ENCODE measurements at places on chromosomes 1 and 21.

DNA sequence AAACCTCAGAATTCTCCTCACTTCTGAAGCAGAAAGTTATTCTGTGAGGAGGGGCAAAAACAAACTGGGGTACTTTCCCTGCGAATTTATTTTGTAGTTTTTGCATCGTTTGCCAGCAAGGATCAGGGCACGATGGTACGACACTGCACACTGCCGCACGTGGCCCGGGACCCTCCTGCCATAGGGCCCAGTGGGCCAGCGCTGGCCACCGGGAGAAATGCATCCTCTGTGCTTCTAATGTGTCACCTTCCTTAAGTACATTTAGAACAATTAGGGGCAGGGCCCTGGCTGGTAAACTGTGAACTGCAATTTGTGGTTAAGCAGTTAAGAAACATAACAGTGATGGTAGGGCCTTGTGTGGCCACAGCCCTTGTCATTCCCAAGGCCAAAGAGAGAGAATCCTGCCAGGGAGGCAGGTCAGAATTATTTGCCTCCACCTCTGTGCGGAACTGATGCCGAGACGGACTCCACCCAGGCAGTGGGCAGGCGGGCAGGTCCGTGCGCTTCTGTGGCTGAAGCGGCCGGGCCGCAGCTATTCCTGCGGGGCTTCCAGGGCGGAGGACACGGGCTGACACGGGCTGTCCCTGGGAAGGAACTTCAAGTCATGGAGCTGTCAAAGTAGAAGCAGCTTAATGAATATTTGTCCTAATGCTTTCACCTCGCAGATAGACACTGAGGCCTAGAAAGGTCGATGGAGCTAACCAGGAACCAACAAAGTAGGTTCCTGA lies 12.5 kb downstream of the GPR137B start:
- DNase-seq = no peak

DNA sequence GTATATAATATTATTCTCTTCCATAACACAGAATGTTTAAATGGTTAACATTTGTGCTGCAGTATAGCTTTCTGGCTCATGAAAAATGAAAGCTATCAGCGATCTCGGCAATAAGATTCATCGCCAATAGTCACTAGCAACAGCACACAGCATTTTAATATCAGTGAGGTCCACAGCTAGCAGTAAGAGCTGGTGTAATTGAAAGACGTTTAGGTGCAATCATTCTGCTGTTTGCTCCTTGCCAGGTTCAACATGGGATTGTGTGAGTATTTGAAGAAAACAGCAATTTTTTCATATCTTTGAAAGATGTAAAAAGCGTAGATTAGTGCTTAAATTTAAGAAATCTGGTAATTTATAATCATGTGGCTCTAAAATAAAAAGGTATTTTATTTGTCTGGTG lies 20.1 kb downstream of the PRKACB start:
- DNase-seq = no peak

- DNase-seq = no peak
Measured at GRCh38 chr1:62905309-62905708, 121.4 kb downstream of the ATG4C start.

DNA sequence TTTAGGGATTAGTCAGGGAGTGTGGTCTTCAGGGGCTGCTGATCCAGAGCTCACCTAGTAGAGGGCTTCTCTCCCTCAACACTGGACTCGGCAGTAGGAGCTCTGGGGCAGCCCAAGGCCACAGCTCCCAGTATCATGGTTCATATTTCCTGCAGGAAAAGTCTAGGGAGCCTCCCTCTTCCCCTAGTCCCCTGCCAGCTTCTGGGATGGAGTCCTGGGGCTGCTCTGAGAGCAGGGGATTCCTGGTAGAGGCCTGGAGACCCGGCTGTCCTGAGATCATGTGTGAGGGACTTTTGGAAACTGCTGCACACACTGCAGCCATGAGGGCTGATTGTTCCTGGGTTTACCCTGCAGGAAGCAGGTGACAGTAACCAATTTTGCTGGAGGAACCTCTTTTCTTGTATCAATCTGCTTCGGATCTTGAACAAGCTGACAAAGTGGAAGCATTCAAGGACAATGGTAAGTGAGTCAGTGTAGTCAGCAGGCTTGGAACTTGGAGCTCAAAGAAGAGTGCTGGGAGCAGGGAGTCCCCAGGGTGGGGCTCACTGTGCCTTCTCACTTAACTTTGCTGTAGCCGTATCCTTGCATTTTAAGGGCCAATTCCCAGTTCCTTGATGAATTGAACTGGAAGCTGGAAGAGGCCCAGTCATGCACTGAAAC lies 16.3 kb downstream of the STRIP1 start:
- no peak for DNase-seq

GRCh38 chr1:35434703-35435102 lies 122.5 kb downstream of the KIAA0319L start:
- DNase-seq = no peak

GRCh38 chr1:19086176-19086875 lies 123.7 kb downstream of the UBR4 start:
- no peak for DNase-seq

GRCh38 chr1:224554620-224555259 lies 61.4 kb upstream of the CNIH3 start:
- DNase-seq = no peak

DNA sequence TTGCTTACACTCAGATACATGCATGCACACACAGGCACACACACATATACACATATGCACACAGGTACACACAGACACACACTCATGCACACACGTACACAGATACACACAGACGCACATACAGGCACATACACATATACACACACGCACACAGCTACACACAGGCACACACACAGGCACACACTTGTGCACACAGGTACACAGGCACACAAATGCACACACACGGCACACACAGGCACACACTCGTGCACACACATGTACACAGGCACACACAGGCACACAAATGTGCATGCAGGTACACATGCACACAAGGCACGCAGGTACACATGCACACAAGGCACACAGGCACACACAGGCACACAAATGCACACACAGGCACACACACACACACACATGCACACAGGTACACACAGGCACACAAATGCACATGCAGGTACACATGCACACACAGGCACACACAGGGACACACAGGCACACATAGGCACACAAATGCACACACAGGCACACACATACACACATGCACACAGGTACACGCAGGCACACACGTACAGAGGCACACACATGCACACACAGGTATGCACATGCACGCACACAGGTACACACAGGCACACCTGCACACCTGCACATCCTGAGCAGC lies 110.0 kb downstream of the WDR4 start:
- no peak for DNase-seq

GRCh38 chr1:178341261-178341956 lies 155.4 kb downstream of the CLEC20A start:
- no peak for DNase-seq

GRCh38 chr1:163161337-163161736 lies 41.4 kb downstream of the RGS5 start:
- no peak for DNase-seq

- DNase-seq = no peak
Measured at GRCh38 chr1:167202049-167202448, 18.6 kb upstream of the POU2F1 start.

- no peak for DNase-seq
Measured at GRCh38 chr1:234102583-234102982, 198.1 kb downstream of the SLC35F3 start.

DNA sequence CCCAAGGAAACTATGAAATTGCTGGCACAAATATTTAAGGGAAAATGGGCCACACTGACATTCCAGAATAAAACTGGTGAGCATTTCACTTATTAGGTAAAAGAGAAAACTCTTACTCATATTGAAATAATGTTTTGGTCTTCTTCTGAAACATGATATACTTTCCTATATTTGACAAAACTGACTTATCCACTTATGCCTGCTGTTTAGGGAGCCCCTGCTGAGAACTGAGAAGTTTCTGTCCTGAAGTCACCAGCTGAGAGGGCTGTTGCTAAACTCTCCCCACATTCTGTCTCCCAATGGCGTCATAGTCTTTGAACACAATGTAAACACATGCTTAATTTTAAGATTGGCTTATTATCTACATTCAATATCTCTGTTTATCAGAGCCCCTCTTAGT lies 46.8 kb upstream of the ZC3H11B start:
- DNase-seq = no peak

DNA sequence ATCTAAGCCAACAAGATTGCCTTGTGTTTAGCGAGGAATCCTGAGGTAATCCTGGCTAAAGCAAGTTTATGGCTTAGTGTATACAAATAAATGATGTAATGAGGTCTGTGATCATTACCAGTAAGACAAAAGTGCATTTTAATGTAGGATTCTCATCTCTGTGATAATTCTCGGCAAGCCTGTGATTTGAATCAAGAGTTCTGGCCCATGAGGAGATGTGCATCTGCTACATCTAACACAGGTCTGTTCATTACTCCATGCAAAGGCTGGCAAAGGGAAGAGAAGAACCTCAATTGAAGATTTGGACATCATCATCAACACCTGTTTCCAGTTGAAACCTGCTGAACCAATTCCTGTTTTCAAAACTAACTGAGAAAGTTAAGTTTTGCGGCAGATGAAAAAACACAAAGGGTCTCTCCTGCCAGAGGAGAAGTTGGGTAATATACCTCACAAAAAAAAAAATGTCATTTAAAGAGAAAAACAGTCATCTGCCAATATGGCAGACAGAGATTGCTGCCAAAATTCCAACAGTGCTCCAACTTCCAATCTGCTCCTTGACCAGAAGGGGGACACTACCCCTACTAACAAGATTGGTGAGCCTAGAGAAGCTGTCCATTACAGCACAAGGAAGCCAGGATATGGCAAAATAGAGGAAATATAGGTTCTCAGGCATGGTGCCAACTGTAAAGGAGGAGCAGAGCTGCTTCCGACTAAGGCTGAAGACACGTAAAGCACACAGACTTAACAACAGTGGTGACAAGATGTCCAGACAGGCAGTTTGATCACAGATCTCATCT lies 453.7 kb downstream of the TTLL7 start:
- no peak for DNase-seq

GRCh38 chr1:205536759-205537361 lies 32.4 kb downstream of the CDK18 start:
- no peak for DNase-seq

DNA sequence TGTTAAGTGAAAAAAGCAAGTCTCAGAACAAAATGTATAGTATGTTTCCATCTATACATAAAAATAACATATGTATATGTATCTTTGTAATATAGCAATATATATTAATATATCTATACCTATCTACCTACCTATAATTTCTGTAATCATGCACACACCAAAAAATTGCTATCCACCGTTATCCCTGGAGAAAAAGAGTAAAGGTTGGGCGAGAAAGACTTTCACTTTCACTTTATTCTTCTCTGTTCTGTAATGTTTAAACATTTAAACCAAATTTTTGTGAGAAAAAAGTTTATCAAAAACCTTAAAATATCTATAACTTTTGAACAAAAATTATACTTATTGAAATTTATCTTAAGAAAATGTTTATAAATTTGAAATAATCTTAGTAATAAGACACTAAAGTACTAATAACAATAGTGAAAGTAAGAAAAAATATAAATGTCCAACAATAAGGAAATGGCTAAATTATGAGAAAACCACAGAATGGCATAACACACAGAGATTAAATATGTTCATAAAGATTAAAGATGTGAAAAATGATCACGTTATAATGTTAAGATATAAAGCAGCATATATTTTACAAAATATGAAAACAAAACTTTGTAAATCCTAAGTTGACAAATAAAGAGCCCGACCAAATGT lies 74.0 kb upstream of the LRRC53 start:
- no peak for DNase-seq

GRCh38 chr1:239997515-239998311 lies 94.0 kb upstream of the FMN2 start:
- no peak for DNase-seq

DNA sequence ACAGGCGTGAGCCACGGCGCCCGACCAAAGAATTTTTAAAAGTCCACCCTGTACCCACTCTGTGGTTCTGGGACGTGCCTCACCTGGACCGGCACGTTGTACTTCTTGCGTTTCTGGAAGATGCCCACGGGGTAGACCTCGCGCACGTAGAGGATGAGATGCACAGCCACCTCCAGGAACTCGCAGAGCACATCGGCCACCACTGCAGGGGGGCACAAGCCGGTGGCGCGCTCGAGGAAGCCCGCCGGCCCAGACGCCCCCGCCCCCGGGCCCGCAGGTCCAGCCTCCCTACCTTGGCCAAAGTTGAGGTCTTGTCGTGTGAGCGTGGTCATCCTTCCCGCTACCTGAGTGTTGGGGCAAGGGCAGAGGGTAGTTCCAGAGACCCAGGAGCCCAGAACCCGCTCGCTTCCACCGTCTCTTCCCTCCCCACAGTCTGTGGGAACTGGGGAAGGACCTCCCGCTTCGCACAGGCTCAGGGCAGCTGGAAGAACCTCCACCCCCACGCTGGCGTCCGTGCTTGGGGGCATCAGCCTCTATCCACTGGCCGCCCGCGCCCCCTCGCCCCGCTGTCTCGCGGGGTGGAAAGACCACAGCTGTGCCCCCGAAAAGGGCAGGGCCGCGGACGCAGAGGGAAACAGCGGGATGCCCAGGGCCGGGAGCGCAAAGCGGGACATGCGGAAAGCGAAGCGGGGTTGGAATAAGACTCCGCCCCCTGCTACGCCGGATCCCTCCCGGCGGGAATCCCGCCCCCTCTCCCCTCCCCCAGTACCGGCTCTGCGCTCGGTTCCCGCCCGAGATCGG lies 478 bp downstream of the MAD2L2 start:
- no peak for DNase-seq

DNA sequence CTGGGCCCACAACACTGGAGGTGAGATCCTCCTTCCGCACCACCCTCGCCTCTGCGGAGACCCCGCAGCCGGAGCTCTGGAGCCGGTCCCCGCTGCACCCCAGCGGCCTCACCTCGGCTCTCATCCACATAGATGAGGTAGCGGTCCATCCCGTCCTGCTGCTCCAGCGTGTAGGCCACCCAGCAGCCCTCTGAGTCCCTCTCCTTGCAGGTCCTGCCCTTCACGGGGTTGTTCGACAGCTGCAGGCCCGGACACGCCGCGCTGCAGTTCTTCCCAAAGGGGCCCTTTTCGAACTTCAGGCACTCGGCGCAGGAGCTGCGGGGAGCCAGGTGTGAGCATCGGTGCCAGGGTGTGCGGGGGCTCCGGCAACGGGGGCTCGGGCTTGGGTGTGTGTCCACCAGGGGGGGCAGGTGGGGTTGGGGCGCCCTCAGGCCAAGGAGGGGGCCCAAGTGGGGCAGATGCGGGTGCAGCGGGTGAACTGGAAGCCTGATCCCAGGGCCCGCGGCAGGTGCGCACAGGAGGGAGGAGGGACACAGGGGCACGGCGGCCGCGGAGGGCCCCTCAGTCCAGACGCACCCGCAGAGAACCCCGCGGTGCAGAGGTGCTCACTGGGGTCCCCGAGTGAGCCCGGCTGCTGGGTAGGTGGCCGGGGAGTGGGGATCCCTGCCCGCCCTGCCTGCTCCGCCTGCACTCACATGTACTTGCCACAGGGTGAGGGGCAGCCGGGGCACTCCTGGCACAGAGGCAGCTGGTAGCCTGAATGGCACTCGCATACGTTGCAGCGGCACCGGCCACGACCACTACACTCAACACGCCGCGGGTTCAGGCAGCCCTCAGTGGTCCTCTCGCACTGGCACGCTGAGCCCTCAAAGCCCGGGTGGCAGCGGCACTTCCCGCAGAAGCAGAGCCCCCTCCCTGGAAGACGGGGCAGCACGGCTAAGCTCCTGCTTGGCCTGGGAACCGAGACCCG lies 15.4 kb upstream of the PTTG1IP start:
- DNase-seq = no peak

- no peak for DNase-seq
Measured at GRCh38 chr1:6747674-6748073, 37.6 kb upstream of the CAMTA1 start.

- DNase-seq = no peak
Measured at GRCh38 chr1:199700551-199700950, 327.0 kb upstream of the NR5A2 start.

- no peak for DNase-seq
Measured at GRCh38 chr1:177171536-177172123, 872 bp downstream of the BRINP2 start.

All from stimulated activated CD4-positive, alpha-beta T cell treated with anti-CD3 and anti-CD28 coated beads, TNF-alpha, amount 100 ng/mL, for 4 hours (primary cell).